ENCODE measurements at places on chromosomes 6 and 20.

DNA sequence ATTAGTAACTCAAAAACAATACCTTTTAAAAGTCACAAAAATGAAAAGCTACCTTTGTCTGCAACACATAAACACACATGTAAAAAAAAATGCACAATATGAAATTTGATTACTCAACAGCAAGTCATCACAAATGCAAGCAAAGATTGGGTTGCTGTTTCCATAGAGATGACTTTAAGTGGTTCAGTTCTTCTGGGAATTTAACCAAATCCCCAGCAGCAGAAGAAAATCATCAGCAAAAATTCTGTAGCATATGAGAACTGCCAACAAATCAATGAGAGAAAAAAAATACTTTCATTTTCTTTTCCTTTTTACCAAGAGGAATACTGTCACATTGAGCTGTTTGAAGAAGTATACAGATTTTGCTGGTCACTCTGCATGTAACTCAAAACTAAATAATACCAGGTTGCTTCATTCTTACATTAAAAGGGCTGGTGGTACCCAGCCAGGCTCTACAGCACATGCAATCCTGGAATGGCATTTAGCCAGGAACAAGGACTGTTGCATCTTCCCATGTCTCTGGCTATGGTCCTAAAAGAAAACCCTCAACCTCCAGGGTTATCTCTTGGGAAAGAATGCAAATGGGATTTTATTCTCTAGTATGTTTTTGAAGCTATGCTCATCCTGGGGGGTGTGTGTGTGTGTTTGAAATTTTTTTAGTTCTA, 158.3 kb downstream of the OPRM1 start:
- no peak for DNase-seq

DNA sequence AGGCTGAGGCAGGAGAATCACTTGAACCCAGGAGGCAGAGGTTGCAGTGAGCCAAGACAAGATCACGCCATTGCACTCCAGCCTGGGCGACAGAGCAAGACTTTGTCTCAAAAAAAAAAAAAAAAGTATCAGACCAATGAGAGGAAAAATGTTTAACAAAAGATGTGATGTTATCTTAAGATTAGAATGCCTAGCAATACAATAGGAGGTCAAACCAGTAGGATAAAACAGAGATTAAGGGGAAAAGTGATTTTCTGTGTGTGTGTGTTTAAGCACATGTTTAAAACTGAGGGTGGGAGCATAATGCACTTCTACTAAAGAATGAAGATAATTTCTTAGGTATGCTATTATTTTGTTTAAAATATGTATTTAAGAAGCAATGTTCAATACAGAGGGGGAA, 17.9 kb downstream of the COL19A1 start:
- no peak for DNase-seq

GRCh38 chr6:20188630-20189075, 23.6 kb downstream of the MBOAT1 start:
- DNase-seq: no peak

DNA sequence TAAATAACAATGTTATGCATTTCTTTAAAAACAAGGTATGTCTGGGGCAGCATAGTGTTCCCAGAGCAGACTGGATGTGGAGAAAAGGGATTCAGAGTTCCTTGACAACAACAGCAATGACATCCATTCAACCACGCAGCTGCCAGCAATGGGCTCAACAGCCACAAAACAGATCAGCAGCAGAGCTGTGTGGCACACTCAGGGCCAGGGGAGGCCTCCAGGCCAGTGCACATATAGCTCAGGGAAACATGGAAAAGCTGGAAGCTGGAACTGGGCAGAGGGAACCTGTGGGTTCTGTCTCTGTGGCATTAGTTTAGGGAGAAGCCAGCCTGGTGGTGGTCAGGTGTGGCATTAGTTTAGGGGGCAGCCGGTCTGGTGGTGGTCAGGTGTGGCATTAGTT, 148.3 kb downstream of the SMOC2 start:
- no peak for DNase-seq

DNA sequence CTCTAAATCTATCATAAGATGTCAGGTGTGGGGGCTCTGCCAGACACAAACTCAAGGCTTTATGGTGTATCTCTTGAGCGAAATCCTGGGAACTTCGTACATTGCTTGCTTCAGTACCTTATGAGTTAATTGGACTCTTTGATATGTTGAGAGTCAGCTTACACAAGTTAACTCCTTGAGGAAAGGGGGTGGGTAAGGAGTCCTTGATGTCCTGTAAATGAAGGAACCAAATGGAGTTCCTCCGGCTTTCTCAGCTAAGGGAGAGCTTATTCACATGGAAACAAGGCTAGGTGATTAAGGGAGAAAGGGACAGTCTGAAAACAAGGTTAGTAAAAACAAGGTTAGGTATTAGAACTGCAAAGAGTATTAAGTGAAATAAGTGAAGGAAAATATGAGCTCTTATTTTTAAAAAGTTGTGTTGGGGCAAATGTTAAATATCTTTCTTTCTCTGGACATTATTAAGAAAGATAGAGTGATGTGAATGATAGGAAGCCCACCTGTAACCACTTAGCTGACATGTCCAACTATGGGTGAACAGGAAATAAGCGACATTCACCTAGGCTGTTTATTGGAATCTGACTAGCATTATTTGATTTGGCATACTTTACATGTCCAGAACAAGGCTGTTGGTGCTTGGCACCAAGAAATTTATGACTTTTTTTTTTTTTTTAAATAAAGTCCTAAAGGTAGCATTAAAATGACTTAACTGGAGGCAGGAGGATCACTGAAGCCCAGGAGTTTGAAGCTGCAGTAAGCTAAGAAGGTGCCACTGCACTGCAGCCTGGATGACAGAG, 26.5 kb downstream of the GTF2H5 start:
- no peak for DNase-seq

- DNase-seq: no peak
Measured at GRCh38 chr6:105838171-105838570, 248.0 kb upstream of the PRDM1 start.

- DNase-seq: no peak
Measured at GRCh38 chr20:45834797-45835161, 1.2 kb downstream of the SNX21 start.

DNA sequence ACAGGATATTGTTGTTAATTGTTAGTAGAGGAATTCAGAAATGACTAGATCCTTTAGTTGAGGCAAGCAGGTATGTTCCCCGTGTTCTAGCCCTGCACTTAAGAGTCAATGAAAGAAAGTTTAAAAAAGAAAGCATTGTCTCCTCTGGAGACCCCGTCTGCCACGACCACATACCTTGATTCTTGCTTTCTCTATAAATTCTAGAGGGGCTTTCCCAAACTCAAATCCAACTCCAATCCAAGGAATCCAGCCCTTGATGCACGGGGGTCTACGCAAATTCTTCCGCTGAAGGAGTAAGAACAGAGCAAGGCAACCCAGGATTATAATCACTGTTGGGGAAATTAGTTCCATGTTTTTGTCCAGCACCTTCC, 401 bp downstream of the CYP39A1 start:
- DNase-seq: peak; percentile 6

- DNase-seq: no peak
Measured at GRCh38 chr6:78607189-78607588, 260.2 kb upstream of the IRAK1BP1 start.

GRCh38 chr20:32779500-32780211, 17.5 kb downstream of the DNMT3B start:
- DNase-seq: no peak

DNA sequence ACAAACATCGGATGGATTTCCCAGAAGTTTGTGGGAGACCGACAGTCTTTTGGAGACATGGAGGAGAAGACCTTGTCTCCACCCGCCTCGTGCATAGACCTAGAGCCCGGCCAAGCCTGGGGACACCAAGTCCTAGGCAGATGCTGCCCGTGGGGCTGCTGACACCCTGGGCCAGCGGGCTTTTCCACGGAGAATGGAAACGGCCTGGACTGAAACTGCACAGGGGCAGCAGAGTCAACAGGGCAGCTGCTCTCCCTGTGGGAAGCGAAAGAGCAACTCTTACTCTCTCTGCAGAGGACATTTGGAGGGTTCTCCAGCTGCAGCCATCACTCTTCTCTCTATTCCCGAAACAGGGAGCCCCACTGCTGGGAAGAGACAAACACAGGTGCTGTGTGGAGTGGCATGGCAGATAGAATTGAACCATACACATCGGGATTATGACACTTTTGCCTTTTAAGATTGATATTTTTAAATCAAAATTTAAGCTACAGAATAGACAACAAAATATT, 401.2 kb downstream of the THBS2 start:
- DNase-seq: no peak

DNA sequence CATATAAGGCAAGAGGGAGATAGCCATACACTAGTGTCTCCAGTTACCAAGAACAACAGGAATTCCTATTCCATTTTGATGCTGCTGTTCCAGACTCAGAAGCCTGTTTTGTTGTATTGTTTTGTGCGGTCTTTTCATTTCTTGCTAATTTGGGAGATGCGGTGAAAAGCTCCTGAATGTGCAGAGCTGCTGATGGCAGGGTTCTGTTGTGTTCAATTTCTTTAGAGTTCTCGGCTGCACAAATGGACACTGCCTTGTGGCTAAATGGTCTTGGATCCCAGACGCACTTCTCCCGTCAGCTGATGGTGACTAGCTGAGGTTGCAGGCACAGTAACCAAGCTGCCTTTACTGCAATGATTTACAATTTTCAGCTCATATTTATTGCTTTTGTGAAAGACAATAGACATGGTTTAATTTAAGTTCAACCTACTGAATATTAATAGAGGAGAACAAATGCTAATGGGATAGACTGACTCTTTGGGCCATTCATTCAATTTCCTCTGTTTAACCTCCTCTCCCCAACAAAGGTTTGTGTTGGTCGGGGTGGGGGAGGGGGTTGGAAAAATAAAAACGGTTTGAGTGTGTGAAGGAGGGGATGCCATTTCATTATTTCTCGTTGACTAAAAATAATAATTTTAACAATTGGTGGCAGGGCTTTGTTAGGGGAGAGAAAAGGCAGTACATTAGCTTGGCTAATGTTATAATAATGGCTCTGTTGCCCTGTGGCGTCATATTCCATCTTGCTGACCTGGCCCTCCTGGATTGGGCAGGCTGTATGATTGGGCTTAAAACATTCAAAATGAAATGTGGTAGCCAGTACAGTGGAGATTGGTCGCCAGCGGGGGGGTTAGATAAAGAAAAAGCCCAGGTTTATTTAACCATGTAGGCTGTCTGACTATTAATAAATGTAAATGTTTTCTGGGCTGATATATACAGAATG, 159.5 kb downstream of the JARID2 start:
- DNase-seq: no peak

DNA sequence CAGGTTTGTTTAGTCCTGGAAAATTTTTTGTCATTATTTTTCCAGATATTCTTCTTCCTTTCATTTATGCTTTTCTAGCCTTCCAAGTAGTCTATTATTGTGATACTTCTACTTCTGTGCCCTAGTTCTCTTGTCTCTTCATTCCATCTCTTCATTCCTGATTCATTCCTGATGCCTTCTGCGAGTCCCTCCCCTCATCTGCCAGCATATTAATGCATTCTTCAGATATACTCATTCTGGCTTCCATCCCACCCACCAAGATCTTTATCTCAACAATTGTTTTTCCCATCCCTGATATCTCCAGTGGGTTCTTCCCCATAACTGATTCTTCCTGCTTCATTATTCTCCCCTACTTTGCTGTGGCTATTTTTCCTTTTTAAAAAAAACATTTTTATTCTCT, 35.2 kb downstream of the ALDH5A1 start:
- DNase-seq: no peak

- no peak for DNase-seq
Measured at GRCh38 chr6:111550195-111550594, 55.5 kb downstream of the TRAF3IP2 start.

DNA sequence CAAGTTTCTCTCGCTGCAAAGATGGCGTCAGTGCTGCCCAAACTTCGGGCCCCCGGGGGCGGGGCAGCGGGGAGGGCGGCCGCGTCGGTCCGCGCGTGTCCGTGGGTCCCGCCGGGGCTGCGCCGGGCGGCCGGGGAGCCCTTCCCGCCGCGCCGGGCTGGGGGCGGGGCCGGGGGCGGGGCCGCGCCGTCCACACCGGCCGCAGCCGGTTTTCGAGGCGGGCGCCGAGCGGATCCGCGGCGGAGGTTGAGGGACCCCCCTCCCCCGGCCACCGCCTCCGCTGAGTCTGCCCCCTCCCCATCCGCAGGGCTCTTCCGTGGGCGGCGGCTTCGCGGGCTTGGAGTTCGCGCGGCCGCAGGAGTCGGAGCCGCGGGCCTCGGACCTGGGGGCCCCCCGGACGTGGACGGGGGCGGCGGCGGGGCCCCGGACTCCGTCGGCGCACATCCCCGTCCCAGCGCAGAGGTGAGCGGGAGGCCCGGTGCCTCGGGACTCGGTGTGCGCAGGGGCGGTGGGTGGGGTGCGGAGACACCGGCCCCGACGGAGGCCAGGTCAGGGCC, 572 bp downstream of the SLC2A4RG start:
- peak; percentile 36 for DNase-seq

DNA sequence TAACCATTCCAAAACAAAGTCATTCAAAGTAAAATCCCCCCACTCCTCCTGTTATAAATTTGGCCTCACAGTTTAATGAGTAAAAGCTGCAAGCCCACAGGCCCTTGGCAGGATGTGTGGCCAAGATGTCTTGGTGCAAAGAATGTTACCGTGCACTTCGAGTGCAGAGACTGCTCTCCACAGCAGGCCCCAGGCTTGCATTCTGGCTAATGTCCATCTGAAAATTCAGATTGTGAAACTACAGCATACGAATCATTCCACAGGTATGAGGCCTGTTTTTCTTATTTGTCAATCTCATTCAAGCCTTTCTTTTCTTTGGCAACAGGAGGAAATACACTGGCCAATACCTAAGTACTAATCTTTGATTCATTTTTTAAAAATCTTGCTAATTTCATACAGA, 7.1 kb downstream of the RPS6KA2 start:
- no peak for DNase-seq

GRCh38 chr20:53760025-53760441, 166.4 kb upstream of the ZNF217 start:
- no peak for DNase-seq

- no peak for DNase-seq
Measured at GRCh38 chr6:4084444-4085331, 5.8 kb upstream of the FAM217A start.

DNA sequence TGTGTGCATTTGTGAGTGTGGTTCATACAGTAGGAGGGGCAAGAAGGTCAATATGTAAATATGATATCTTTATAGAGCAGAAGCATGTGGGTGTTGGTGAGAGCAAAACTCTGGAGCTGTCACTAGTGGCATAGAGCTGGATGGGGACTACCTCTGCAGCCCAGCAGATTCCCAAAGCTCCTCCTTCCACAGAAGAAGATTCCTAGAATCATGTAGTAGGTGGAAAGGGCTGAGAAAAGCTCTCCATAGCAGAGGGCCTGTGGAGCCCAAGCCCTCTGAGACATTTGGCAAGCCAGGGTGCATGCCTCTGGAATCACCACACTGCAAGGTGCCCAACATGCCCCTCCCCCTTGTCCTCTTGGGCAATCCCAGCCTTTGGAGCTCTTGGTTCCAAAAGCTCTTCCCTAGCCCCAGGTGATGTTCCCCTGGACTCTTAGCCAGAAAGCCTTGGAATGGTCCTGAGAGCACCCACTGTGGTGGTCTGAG, 233.2 kb downstream of the LRFN2 start:
- DNase-seq: no peak

DNA sequence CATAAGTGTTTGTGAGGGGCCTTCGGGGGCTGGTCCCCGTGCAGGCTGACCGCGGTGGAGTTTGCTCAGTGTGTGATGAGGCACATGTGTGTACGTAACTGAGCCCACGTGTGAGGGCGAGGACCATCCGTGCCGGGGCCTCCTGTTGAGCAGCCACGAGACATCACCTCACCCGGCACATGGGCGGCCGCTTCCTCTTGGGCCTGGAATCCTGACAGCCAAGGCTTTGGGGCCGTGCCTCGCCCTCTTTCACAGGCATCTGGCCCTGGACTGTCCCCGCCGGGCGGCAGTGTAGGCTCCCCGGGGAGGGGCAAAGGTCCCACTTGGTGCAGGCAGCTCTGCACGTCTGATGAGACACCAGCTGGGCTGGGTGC, 202.3 kb downstream of the DLL1 start:
- DNase-seq: no peak

- no peak for DNase-seq
Measured at GRCh38 chr6:106511288-106512047, 117.8 kb downstream of the RTN4IP1 start.
